ENCODE measurements at places on chromosomes 16 and 17.

- DNase-seq = no peak
Measured at GRCh38 chr16:66928702-66929388, 3.5 kb upstream of the RRAD start.

- no peak for DNase-seq
Measured at GRCh38 chr17:57678393-57678792, 66.7 kb downstream of the CCDC182 start.

DNA sequence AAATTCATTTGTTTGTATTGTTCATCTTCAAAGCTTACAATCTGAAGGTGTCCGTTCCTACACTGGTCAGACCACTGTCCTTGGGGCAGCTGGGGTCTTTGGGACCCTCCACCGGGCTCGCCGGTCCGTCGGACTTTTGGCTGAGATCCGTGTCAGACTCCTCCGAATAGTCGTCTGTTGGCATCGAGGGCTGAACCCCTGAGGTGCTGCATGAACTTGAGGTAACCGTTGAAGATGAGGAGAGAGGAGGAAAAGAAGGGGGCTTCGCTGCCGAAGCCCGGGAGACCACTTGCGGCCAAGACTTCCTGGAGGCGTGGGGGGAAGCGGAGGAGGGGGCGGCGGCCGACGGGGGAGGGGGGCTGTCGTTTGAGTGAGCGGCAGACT, 260.8 kb downstream of the ZFHX3 start:
- no peak for DNase-seq

DNA sequence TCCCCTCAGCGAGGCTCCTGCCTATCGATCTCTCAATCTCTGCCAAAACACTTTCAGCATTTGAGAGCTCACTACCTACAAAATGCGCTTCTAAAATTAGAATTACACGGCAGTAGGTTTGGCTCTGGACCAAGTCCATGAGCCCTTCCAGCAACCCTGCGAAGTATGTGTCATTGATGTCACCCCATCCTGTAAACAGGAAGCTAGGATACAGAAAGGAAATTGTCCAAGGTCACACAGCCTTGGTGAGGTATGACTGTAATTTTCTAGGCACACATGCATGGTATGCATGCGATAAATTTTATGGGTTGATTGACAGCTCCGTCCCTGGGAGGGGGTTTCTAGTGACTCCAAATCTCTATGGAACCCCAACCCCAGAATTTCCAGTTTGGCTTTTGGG, 330.3 kb upstream of the CDH5 start:
- DNase-seq = no peak

- no peak for DNase-seq
Measured at GRCh38 chr16:83269048-83269447, 538.7 kb upstream of the HSBP1 start.

Data from right renal cortex interstitium (tissue), 3 donors.